ENCODE measurements at places on chromosomes 1 and 21.

- peak; percentile 48 for DNase-seq
Measured at GRCh38 chr1:230031131-230031530, 35.9 kb upstream of the GALNT2 start.

DNA sequence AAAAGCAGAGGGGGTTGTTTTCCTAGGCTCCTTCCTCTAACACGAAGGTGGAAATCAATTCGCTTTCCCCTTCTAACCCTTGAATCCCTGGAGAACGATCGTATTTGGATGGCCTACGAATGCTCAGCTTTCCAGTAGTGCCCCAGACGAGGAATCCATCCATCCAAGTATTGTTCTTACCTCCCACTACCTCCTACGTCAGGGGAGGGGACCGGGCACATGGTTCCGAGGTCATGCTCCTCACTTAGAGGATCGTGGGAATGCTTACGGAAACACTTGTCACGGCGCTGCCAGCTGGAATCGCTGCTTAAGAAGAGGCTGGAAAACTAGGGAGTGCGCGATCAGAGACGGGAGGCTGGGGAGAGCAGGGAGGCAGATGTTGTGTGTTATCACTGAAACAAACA, 47.4 kb downstream of the CAPZB start:
- no peak for DNase-seq

DNA sequence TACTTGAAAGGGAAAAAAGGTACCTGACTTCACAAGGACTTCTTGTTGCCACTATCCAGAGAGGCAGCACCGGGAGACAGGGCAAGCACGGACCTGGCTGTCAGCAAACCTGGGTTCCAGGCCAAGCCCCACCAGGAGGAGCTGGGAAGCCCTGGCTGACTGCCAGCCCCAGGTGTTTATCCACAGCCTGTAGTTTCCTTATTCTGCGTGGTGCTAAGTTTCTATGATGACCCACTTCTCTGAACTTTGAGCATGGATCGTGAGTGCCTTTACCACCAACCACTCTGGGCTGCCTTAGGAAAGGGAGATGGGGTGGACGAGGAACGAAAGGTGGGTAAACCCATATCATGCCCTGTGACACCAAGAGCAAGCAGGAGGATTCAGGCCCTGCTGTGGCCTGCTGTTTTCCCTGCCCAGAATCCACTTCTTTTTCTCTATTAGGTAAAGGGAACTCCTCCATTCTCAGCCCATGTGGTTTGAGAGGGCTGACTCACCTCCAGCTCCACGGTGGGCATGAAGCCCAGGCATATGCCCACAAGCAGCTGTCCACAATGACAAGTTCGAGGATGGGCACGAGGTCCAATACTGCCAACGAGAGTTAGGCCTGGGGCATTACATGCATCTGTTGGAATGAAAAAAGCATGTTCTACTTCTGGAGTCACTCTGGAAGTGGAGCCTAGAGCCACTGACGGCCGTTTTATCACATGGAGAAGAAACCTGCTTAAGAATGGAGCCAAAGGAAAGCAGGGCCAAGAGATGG, 20.3 kb downstream of the TSPAN2 start:
- DNase-seq, result no peak

GRCh38 chr1:179107706-179108629, 26.1 kb downstream of the TOR3A start:
- no peak for DNase-seq

DNA sequence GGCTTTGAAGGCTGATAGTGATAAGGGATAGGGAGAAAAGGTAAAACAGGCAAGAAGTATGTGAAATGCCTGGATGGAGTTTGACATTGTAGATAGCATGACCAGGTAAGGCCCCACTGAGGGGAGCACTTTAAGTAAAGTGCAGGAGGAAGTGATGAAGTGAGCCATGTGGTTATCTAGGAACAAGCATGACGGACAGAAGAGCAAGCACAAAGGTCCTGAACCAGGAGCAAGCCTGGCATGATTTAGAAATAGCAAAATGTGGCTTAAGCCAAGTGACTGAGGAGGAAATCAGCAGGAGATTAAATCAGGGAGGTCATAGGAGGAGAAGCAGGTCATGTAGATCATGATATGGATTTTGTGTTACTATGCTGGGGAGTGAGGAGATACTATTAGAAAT, 129.2 kb downstream of the GLUL start:
- no peak for DNase-seq

- no peak for DNase-seq
Measured at GRCh38 chr1:175665616-175666015, 77.8 kb downstream of the TNR start.

DNA sequence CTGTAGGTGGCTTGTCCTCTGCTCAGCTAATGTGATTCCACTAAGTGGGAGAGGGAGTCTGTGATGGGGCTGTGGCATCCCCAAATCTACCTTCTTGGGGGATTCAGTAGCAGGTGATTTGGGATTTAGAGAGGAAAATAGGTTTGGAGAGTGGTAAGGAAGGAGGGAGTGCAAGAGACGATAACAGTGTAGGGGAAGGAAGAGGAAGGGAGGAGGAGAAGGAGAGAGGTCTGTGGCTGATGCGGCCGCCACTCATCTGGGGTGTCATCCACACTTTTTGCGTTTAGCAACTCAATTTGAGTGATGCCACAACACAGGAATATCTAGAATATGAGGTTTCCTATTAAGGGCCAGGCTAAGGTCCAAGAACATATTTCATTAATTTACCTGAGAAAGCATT, 23.8 kb upstream of the PCP4 start:
- no peak for DNase-seq

DNA sequence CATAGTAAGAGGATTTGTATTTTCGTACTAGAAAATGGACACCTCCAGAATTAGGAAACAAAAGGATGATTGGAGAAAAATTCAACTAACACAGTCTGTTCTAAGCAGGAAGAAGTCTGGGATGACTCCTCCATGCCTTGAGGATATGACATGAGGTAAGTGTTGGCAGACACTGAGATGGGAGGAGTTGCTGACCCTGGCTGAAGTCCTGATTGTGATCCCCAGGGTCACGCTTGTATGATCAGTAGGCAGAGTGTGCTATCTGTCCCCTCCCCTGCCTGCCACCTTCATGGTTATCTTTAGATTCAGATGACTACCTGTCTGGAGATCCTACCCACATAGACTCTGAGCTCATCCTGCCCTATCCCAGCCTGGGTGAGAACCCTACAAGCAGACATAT, 249.1 kb downstream of the C1orf94 start:
- DNase-seq, result no peak

- DNase-seq, result no peak
Measured at GRCh38 chr21:44291936-44292811, 6.5 kb downstream of the AIRE start.

DNA sequence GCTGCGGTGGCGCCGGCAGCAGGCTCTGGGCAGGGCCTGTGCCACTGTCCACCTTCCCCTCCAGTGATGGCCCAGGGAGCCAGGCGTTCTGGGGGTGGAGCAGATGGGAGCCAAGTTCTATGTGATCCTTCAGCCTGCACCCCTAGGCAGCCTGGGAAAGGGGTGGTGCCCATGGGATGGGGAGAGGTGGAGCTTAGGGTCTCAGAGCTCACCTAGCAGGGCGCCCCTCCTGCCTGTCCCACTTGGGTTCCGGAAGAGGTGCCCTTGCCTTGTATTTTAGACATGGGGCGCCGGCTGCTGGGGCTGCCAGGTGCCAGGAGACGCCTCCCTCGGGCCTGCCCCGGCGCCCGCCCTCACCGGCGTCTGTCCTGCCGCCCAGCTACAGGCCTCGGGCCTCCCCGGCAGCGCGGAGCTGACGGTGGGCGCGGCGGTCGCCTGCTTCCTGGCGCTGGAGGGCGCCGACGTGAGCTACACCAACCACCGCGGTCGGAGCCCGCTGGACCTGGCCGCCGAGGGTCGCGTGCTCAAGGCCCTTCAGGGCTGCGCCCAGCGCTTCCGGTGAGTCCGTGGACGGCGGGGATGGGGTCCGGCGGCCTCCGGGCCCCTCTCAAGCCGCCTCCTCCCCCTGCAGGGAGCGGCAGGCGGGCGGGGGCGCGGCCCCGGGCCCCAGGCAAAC, 3.1 kb upstream of the MMP23B start:
- no peak for DNase-seq

- DNase-seq, result no peak
Measured at GRCh38 chr1:228378873-228379460, 27.7 kb downstream of the TRIM11 start.

DNA sequence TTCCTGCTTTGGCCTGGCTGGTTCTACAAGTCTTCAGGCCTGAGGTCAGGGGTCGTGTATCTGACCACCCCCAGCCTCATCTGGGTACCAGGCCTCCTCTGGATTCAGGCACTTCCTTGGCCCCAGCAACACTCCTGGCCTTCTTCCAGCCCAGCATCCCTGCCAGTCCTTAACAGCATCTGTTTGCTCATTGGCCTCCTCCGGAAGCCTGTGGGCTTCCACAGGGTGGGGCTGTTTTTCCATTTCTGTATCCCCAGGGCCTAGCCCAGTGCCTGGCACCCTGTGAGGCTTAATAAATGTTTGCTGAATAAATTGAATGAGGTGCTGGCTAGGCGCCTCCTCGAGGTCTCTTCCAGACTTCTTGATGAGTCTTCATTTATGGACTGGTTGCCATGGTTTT, 21.5 kb upstream of the GPR37L1 start:
- no peak for DNase-seq

- DNase-seq, result no peak
Measured at GRCh38 chr1:158014731-158015320, 21.4 kb downstream of the KIRREL1 start.

DNA sequence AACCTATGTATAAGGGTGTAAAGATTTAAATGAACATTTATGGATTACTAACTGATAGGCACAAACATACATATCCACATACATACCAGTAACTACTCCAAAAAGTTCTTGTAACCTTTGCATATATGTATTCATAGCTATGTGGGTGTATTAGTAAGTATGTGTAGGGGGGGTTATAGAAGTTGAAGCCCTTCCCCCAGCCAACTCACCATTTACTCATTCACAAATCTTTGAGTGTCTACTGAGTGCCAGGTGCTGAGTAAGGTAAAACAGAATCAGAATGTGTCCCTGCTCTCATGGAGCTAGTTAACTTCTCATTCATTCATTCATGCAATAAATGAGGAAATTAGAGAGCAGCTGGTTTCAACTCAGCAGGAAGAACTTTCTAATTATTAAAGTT, 1.3 kb downstream of the C1orf146 start:
- DNase-seq, result no peak

DNA sequence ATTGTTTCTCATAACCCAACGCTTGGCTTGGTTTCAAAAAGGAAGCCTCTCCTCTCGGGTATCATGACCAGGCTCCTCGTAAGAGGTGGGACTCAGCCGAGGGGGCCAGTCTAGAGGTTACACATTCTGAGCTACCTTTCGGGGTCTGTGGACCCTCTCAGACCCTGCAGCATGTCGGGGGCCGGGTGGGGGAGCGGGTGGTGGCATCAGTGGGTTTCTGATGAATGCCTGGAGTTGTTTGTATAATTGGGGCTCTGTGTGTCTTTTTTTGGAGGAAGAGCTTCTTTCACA, 229.3 kb downstream of the CAMTA1 start:
- no peak for DNase-seq

DNA sequence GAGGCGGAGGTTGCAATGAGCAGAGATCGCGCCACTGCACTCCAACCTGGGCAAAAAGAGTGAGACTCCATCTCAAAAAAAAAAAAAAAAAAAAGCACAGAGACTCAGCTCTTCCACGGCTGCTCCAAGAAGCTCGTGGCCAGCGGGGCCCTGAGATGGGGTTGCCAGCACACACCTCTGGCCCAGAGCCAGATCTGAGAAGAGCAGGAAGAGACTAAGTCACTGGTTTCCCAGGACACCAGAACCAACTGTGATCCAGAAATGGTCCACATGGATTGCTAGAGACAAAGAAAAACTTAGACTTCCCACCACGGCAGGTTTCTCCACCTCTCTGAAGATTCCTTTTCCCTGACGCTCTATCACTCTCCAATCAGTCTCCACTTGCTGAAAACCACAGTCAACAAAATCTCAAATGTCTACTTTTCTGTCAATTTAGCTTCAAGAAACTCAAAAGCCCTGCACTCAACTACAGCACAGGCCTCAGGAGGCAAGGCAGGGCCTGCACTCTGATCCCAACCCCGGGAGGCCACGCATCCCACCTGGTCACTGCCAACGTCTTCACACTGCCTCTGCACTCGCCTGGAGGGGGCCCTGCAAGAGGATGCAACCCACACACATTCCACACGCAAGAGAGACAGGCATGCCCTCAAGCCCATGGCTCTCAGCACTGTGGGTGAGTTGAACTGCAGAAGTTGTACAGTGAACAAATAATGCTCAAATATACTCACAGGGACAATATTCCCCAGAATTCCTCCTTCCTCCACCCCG, 79.0 kb downstream of the NPHP4 start:
- DNase-seq, result no peak

DNA sequence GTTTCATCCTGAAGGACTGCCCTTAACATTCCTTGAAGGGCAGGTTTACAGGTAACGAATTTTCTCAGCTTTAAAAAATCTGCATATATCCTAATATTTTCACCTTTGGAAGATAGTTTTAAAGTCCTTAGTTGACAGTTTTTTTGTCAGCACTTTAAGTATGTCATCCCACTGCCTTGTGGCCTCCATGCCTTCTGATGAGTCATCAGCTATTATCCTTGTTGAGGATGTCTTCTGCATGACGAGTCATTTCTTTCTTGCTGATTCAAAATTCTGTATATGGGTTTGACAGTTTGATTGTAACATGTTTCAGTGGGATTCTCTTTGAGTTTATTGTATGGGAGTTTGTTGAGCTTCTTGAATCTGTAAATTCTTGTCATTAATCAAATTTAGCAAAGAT, 500.6 kb downstream of the DISC1 start:
- no peak for DNase-seq

DNA sequence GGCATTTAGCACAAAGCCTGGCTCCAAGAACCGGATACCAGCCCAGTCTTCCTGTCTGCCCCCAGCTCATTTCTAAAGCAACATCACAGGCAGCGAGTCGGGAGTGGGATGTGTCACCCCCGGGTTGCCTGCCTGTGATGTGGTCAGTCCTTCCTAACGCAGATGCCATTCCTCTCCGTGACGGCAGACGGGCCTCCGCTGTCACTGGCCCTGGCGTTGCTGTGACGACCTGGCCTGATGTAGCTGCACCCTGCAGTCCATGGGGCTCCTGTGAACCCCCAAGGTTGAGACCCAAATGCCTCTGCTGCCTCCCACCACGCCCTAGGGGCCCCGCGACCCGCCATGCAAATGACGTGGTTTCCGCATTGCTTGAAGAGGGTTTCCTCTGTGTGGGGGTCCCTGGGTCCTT, 12.3 kb downstream of the TNFRSF1B start:
- peak; percentile 42 for DNase-seq

- DNase-seq, result no peak
Measured at GRCh38 chr1:32005522-32005921, 8.1 kb upstream of the KHDRBS1 start.

GRCh38 chr1:189619682-189620332, 857.9 kb downstream of the BRINP3 start:
- DNase-seq, result no peak

DNA sequence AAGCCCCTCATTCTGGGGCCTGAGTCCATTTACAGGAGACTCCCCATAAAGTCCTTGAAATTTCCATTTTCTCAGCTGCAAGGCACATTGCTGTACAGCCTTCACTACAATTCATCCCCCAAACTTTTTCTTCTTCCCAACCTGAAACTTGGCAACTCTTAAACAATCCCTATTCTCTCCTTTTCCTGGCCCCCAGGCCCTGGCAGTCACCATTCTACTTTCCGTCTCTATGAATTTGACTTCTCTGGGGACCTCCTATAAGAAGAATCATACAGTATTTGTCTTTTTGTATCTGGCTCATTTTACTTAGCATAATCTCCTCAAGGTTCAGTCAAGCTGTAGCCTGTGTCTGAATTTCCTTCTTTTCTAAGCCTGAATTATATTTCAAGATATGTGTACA, 332.9 kb downstream of the PCP4 start:
- no peak for DNase-seq
